Gastroesophageal sphincter (tissue), 4 donors: ENCODE measurements at places on chromosomes 1 and 21. TPM values are rescaled to one million over a fixed set of nuclear protein-coding genes. Genes with fewer than 3 reads are reported as not detected.

- ATAC-seq, result peak; percentile 54
These were observed 12.7 kb upstream of the TRAF3IP3 start for GRCh38 chr1:209743145-209743482.

The ANGPTL3 gene
- total RNA-seq, result not detected

GRCh38 chr1:110200666-110201065, 9.4 kb upstream of the KCNC4 start:
- ATAC-seq, result no peak

The CDC42BPA gene
- 63.6 TPM for total RNA-seq

The AQP10 gene
- 0.12 TPM for total RNA-seq

- no peak for ATAC-seq
These were observed 60.6 kb downstream of the RIPK4 start for GRCh38 chr21:41706263-41706639.

- ATAC-seq, result no peak
These were observed 616.1 kb upstream of the ADAMTS5 start for GRCh38 chr21:27582948-27583430.

GRCh38 chr1:218524526-218524925, 179.4 kb downstream of the TGFB2 start:
- no peak for ATAC-seq

The RPAP2 gene
- 31.8 TPM for total RNA-seq

DNA sequence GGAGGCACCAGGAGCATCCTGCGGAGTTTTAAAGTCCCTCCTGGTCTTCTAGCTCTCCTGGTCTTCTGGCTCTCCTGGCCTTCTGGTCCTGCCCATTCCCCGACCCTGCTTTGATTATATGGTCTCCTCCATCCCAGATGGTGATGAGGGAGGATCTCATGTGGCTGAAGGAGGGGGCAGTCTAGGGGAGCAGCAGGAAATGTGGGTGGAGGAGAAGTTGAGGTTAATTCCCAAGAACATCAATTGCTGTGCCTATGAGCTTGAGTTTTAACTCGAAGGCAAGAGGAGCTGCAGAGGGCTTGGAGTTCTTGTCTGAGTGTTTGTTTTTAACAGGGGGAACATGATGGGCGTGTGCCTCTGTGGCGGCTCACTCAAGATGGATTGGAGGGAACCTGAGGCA, 408.8 kb downstream of the MATN1 start:
- no peak for ATAC-seq

DNA sequence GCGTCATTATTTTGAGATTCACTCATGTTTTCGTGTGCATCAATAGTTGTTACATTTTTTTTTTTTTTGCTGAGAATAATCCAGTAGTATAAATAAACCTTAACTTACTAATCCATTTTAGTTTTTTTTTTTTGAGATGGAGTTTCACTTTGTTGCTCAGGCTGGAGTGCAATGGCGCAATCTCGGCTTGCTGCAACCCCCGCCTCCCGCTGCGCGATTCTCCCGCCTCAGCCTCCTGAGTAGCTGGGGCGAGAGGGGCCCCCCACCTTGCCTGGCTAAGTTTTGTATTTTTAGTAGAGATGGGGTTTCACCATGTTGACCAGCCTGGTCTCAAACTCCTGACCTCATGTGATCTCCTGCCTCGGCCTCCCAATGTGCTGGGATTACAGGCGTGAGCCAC, 66.0 kb downstream of the CTH start:
- ATAC-seq, result no peak

DNA sequence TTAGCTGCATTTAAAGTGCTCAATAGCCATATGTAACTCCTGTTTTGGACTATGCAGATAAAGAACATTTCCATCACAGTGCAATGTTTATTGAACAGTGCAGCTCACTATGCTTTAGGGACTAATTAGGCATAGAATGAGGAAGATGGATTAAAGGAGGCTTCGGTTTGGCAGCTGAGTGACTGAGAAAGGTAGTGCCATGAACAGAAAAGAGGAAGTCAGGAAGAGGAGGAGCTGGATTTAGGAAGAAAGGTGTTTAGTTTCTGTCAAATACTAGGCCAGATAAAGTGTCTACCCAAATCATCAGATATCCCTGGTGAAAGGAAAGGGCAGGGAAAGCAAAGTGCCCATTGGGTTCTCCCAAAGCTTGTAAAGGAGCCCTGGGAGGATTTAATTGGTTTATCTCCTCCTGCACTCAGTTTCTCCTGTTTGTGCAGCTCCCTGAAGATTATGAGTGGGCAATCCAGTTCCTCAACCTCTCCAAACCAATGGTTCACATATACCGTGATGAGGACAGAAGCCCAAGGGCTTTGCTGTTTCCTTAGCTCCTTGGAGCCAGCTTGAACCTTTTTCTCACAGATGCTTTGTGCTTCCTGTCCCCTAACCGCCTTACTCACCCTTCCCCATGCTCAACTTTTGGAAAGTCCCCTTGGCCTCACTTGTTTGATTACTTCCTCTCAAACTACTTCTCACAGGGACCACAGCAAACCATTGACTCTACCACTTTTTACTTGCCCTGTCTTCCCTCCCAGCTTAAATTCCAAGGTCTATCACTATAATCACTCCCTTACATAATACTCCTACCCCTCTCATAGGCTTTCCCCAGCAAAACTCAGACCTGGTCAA, 3.5 kb upstream of the RAP1A start:
- no peak for ATAC-seq

- ATAC-seq, result peak; percentile 90
These were observed 5.9 kb downstream of the RFX5 start for GRCh38 chr1:151340870-151341754.

DNA sequence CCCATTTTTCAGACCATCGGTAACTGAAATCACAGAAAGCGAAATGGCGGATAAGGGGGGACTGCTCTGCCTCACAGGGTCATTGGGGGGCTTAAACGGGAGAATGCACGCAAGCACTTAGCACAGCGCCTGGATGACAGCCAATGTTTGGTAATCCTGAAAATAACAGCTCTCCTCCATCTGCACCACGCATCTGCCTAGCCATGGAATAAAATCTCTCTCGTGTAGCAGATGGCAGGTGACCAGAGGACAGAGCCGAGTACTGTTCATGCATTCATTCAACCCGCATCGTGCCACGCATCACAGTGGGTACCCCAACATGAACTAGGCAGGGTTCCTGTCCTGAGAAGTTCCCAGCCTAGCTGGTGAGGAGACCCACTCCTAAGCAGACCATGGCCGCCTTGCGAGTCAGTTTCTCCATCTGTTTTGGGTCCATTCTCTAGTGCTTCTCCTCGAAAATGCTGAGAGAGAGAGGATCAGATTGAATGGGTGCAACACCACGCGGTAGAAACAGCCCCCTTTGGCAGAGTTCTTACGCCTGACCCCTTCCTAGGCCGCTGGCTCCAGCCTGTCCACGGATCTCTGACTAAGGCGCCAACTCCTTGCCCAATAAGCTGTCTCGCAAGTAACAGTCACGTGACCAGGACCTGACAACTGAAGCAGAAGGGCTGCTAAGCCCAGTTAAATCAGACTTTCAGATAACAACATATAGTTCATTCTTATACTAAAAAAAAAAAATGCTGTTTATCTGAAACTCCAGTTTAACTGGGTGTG, 7.3 kb downstream of the SLC1A7 start:
- peak; percentile 56 for ATAC-seq

- no peak for ATAC-seq
These were observed 15.6 kb upstream of the VAMP3 start for GRCh38 chr1:7755448-7755847.

GRCh38 chr1:178094739-178095645, 1.1 kb downstream of the RASAL2 start:
- no peak for ATAC-seq

The NUP210L gene
- total RNA-seq, result not detected

The IQGAP3 gene
- 0.27 TPM for total RNA-seq
